NCI-H748 treated with DMSO at 0.1 percent for 48 hours (cell line): ENCODE measurements at places on chromosomes 12 and 14.

- DNase-seq, result no peak
These were observed 6.7 kb upstream of the NCOR2 start for GRCh38 chr12:124573839-124574786.

- peak; percentile 91 for DNase-seq
These were observed 11.0 kb downstream of the ZNF219 start for GRCh38 chr14:21087294-21088091.

GRCh38 chr14:69797573-69798338 is 715 bp upstream of the SLC10A1 start:
- no peak for DNase-seq

- DNase-seq, result peak; percentile 30
These were observed 127.7 kb downstream of the KIF26A start for GRCh38 chr14:104265918-104266630.

DNA sequence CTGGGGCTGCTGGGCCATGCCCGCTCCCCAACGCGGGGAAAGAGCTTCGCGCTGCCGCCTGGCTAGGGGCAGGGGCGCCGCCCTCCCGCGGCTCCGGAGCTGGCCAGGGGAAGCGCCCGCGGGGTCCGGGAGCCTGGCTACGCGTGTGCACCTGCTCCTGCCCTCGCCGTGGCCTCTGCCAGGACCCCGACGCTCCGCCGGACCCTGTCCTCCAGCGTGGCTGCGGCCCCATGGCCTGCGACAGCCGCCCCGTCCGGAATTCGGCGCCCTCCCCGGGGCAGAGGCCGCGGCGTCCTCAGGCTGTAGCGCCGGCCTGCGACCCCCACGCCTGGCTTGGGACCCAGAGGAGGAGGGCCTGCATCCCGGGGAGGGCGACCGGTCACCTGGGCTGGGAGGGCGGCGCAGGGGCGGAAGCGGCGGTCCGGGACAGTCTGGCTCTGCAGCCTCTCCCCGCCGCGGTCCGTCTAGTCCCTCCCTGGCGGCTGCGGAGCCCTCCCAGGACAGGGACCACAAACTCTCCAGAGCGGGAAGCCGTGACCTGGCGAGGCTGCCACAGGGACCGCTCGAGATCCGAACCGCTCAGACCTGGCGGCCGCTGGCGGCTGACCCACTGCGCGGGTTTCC is 85.6 kb downstream of the ALG10 start:
- DNase-seq, result no peak

DNA sequence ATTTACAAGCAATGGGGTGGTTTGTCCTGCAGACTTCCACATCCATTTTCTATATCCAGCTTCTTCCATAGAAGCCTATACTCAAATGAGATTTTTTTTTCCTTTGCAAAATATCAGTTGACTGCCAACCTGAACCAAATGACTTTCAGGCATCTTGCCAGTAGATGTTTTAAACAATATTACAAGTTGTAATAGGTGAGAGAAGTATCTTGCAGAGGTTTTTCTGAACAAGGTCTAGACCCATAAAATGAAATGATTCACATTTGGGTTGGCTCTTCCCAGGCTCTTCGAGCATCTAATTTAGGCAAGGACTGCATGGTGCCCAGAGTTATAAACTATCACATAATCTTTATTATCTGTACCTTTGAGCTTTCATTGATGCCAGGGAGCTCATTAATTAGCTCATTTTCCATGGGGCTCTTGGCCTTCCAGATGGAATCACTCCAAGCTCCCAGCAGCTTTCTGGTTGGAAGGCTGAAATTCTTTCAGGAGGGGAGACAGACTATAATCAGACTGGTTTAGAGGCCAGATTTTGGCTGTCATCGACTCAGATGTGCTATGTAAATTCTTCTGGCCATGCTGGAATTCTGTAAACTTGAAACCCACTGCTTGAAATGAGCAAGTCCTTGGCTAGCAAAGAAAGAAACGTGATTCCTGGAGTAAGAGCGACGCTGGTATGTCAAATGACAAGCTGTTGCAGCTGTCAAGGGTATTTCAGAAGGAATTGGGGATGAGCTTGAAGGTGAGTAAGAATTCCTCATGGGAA is 32.2 kb upstream of the DICER1 start:
- no peak for DNase-seq

DNA sequence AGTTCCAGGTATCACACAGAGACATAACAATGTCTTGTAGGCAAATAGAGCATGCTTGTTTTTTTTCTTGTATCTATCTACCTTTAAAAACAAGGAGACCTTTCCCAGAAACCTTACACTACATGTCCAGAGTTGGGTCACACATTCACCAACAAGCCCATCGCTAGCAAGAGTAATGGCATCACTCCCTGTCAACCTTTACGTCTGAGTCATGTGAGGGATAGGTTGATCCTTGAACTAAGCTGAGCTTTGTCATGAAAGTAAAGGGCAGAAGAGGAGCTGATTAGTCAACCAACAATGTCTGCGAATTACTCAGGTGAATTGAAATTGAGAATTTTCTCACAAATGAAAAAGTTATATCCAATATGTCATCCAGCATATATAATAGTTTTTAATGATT is 219.4 kb downstream of the CNTN1 start:
- DNase-seq, result no peak
